ENCODE measurements at places on chromosomes 12 and 14.

DNA sequence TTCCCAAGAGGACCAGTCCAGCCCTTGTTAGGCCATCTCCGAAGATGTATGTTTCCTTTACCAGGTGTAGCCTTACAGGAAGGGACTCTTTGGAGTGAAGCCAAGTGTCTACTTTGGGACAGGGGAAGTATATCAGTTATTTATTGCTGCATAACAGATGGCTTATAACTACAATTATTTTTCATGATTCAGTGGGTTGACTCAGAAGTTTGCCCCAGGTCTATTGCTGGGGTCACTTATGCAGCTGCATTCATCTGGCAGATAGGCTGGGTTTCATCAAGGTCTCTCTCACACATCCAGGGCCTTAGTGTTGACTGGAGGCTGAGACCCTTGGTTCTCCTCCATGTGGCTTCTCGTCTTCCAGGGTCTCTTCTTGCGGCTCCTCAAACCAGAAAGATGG, 170.1 kb downstream of the NRXN3 start:
- no peak for DNase-seq

DNA sequence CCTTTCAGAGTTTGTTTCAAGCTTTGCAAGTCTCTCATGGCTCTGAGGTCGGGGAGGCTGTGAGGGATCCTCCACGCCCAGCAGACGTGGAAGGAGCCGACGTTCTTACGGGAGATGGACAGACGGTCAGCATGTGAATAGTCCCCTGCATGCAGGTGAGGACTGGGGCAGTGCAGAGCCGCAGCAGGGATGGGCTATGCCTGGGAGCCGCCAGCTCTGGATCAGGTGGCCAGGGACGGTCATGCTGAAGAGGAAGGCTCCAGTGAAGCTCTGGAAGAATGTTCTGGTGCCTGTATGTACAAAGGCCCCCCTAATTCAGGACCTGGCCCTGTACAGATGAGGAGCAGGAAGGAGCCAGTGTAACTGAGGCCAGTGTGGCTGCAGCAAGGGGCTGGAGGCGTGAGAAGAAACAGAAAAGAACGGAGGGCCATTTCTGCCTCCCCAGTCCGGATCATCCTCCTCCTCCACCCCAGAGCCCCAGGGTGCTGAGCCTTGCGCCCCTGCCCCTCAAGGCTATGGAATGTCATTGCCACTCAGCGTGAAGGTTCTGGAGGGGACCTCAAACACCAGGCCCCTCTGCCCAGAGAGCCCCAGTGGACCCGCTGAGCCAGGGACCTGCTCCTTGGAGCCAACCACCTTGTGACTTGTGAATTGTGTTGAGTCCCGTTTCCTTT, 96.8 kb upstream of the DIO3 start:
- no peak for DNase-seq

- DNase-seq: no peak
Measured at GRCh38 chr12:109170324-109170723, 53.9 kb downstream of the ACACB start.

- DNase-seq: no peak
Measured at GRCh38 chr12:3161861-3162260, 84.7 kb downstream of the TSPAN9 start.

DNA sequence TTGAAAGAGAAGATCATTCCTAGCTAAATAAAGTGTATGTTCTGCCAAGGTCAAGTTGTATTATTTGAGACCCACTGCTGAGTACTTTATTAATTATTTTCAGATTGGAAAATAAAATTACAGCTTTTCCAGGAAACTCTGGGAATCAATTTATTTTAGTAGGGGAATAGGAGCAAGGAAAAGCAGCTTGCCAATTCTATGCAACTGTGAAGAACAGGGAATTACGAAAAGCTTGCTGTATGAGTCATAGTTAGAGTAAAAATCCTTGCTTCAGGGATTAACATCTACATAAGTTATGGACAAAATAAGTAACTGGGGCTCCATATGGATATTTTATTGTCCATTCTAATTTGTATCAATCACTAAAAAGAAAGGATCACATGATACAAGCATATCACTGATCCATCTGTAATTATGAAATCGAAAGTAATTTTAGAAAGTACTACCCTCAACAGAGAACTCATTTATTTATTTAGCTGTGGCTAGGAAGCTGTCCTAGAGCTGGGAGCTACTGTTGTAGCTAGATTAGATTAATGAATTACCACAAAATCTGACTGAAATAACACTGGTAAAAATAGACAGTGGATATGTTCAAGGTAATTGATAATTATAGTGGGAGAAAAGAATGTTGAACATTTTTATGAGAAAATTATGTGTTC, 303.5 kb upstream of the NPAS3 start:
- DNase-seq: no peak

- DNase-seq: no peak
Measured at GRCh38 chr14:63460680-63461369, 82.4 kb downstream of the PPP2R5E start.

GRCh38 chr14:43369710-43370564, 1137.1 kb downstream of the FSCB start:
- no peak for DNase-seq

- no peak for DNase-seq
Measured at GRCh38 chr14:21631084-21631483, 3.7 kb downstream of the OR10G2 start.
